ENCODE measurements at places on chromosomes 5 and 9.

DNA sequence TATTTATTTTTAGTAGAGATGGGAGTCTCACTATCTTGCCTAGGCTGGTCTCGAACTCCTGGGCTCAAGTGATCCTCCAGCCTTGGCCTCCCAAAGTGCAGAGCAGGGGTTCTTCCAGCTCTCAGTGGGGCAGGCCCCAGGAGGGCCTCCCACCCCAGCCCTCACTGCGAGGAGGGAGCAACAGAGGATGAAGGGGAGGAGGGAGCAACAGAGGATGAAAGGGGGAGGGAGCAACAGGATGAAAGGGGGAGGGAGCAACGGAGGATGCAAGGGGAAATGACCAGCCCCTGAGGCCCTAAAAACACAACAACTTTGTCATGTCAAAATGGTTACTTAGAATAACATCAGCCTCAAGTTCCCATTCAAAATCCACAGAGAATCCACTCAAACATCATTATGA lies 10.0 kb downstream of the TRIM14 start:
- DNase-seq: peak; percentile 29

- no peak for DNase-seq
Measured at GRCh38 chr9:134619983-134620661, 21.5 kb upstream of the COL5A1 start.

DNA sequence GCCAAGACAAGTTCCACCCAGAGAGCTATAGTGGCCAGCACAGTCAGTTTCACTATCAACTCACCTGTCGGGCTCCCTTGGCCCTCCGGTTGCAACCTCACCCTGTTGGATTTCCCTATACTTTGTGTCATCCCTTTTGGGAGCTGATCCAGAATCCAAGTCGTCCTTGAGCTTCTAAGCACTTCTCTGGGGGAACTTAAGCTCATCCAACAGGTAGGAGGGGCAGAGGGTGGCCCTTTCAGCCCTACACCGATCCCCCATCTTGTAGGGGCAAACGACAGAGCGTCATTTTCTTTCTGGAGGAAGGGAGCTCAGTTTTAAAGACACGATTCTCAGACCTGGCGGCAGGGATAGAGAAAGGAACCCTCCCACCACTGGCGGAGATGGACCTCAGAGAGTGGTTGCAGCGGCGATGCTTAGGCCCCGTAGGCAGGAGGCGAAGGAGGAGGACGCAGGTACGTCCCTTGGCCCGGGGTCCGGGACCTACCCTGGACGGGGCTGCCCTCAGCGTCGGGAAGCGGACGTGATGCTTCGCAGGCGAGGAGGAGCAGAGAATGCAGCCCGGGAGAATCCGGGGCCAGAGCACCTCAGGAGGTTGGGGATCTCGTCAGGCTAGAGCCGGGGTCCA lies 519 bp downstream of the ZER1 start:
- no peak for DNase-seq

- no peak for DNase-seq
Measured at GRCh38 chr5:143241892-143242291, 161.6 kb downstream of the NR3C1 start.

- no peak for DNase-seq
Measured at GRCh38 chr5:9892696-9893095, 262.5 kb upstream of the TAS2R1 start.

GRCh38 chr5:14593326-14594021 lies 11.9 kb downstream of the OTULINL start:
- DNase-seq: peak; percentile 55

DNA sequence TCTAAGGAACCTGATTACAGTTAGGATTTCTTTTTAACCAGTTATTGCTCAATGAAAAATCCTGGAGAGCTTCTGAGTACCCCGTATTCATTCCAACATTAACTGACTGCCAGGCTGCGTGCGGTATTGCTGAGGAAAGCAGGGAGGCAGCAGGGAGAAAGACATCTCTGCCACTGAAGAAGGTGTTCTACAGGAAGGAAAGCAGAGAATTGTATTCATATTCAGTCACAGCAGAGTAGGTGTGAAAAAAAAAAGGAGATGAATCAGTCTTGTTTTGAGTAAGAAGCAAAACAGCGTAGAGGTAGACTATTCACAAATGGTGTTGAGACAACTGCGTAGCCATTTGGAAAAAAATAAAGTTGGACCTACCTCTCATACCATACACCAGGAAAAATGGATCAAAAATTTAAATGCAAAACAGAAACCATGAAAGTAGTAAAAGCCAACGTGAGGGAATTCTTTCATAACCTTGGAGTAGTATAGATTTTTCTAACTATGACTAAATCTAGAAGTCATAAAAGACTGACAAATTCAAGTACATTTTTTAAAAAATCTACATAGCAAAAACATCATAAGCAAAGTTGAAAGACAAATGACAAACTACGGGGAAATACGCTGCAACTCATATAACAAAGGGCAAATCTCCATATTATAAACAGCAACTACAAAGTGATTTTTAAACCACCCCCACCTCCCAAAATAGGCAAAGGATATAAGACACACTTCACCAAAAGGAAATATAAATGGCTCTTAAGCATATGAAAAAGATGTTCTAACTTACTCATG lies 9.9 kb upstream of the NR4A3 start:
- peak; percentile 73 for DNase-seq

DNA sequence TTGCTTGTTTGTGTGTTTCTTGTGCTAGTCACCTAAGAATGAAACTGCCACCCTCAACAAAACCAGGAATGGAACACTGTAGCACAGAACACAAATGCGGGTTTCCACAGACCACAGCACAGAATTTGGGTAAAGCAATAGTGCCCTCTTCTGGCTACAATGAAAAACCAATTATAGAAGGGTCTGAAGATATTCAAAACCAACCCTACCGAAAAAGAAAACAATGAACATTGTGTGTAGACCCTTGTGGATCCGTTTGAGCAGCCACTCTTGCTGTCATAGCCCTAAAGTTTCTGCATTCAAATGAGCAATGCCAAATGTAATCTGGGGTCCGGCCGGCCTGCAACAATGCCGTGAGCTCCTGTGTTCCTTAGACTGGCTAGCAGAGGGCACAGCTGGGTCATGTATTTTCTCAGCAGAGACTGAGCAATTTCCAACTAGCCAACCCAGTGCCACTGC lies 8.3 kb upstream of the ENC1 start:
- peak; percentile 77 for DNase-seq

DNA sequence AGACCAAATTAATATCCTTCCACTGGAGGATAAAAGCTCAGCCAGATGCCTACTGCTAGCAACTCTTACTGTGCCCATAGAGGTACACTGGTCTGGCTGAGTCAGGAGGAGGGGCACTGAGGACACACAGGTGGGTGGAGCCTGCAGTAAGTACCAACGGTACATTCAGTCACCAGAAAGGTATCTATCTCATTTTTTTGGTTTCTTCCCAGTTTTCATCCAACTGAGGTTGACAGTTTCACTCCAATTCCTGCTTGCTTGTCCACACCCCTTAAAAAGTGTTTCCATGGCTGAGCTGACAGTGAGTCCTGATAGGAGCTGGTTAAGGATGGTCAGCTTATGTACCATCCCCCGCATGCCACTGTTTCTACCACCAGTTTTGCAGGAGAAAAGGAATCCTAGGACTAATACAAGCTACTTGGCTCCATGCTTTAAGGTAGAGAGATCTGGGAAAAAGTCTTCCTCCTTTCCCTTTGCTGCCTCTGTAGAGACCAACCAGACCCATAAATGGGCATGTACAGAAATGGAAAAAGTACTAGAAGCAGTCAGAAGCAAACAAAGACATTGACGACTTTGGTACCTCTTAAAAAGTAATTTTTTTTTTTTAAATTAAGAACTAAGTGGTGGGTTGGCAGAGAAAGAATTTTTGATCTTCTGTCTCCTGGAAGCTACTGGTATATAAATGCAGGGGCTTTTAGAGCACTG lies 3.2 kb downstream of the ELL2 start:
- DNase-seq: peak; percentile 58

- DNase-seq: no peak
Measured at GRCh38 chr5:61831736-61832135, 474.3 kb upstream of the KIF2A start.

DNA sequence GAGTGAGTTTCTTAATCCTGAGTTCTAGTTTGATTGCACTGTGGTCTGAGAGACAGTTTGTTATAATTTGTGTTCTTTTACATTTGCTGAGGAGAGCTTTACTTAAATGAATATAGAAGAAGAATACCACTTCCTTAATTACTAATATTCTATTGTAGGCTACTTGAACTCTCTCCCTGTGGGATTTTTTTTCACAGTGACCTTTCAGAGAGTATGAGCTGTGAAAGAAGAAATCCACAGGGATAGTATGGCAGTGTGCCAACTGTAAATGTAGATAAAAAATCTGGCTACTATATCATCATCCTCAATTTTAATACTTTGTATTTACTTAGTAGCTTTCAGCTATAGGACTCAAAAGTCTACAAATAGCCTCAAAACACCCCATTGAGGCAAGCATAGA lies 67.3 kb downstream of the COMMD10 start:
- no peak for DNase-seq

GRCh38 chr5:178201927-178202235 lies 2.5 kb upstream of the HNRNPAB start:
- DNase-seq: no peak

GRCh38 chr5:35773967-35774366 lies 82.7 kb upstream of the IL7R start:
- peak; percentile 90 for DNase-seq

DNA sequence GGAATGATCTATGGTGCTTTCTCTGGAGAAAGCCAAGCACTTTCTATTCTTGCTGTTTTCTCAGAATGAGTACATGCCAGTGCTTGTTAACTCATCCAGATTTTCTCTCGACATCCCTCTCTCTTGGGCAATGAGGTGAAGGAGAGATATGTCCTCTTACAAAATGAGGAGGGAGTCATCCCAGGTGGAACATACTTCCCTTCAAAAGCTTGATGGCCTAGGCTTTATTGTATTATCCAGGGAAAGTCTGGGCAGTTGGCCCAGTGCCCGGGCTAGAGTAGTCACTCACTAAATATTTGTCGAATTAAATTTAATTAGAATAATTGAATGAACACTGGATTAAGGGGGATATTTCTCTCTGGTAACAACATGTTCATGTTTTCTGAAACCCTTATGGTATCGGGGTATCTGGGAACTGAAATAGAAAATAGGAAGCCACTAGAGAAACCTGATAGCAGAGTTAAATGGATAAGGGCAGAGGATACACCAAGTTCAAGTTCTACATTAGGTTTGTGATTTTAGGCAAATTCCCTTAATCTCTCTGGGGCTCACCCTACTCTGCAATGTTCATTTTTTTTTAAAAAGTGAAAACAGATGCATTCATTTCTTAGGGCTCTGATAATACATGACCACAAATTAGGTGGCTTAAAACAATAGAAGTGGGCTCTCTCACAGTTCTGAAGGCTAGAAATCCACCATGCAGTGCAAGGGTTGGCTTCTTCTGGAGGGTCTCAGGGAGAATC lies 99.6 kb downstream of the LIFR start:
- DNase-seq: no peak

- DNase-seq: no peak
Measured at GRCh38 chr5:50873595-50874277, 207.3 kb downstream of the PARP8 start.

GRCh38 chr9:6581253-6581652 lies 64.3 kb downstream of the GLDC start:
- no peak for DNase-seq

GRCh38 chr5:35924122-35924949 lies 14.1 kb downstream of the CAPSL start:
- peak; percentile 71 for DNase-seq

DNA sequence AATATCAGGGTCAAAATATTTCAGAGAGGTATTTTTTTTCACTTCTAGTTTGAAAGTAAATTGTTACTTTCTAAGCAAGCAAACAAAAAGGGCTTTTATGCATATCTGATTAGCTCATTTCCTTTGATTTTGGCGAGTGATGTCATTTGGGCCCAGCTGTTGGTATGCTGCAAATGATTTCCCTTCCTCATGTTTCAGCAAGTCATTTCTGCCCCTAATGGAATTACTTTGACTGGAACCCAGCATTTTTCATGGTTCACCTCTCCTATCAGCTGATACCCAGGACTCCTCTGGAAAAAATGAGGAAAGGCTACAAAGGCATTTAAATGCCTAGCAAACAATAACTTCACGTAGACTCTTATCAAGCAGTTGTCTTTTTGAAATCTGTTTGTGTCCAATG lies 500.6 kb downstream of the EBF1 start:
- DNase-seq: no peak

DNA sequence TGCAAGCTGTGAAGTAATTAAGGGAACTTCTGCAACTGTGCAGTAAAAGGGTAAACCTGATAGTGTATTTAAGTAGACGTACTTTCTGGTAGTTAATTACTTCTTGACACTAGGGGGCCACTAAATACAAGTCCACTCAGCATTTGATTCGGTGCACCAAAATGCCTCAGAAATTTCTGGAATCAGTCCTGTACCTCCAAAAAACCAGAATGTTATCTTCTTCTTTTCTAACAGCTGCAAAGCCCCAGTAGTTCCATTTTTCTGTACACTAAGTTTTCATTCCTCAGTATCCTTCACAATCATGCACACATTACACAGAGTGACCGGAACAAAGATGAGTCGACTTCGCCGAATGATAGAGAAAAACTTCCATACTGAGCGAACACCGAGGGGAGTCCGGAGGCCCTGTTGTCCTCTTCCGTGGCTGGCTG lies 484 bp downstream of the GFM2 start:
- peak; percentile 56 for DNase-seq

- DNase-seq: no peak
Measured at GRCh38 chr5:158430166-158430797, 571.3 kb upstream of the CLINT1 start.

DNA sequence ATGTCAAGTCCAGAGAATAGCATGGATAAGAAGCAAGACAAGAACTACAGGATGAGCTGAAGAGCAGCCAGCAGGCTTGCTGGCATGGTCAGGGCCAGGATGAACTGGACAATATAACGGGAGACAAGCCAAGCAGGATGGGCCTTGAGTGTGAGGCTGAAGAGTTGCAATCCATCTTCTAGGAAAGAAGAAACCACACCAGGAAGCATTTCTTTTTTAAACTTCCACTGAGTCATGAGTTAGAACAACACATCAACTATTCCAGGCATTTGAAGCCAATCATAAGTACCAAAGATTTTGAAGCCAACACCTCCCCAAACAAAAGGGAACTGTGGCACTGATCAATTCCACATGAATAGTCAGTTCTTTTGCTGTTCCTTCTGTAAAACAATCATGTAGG lies 27.3 kb downstream of the SLC31A2 start:
- DNase-seq: no peak

DNA sequence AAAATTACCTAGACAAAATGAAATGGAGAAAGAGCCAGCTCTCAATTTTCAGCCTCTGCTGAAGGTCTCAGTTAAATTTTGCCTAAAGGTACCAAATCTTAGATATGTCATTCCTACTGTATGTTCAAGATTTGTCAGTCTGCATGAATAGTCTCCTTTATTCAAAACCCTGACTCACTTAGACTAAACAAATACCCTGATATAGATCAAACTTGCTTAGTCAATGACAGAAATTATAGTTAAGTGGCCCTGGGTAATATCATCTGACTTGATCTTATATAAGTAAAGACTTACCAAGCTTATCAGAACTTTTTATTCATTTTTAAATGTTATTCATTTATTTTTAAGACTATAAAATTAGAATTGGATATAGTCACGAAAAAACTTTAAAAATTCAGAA lies 12.2 kb downstream of the MEGF9 start:
- DNase-seq: no peak
